ENCODE measurements at places on chromosomes 7 and 10. TPM values are rescaled to one million over a fixed set of nuclear protein-coding genes. Genes with fewer than 3 reads are reported as not detected.

The GDF2 gene
- polyA plus RNA-seq: not detected

The GPR146 gene
- 1.4 TPM for polyA plus RNA-seq

The GALNT11 gene
- 36.8 TPM for polyA plus RNA-seq

The CDNF gene
- 1.5 TPM for polyA plus RNA-seq

The OPN1SW gene
- not detected for polyA plus RNA-seq

The ANXA8L1 gene
- 332 TPM for polyA plus RNA-seq

The MICU1 gene
- 22.5 TPM for polyA plus RNA-seq

The CCNY gene
- polyA plus RNA-seq: 55.5 TPM

The DENND2A gene
- 0.25 TPM for polyA plus RNA-seq

The CHAT gene
- not detected for polyA plus RNA-seq

The SUN3 gene
- polyA plus RNA-seq: 0.16 TPM

The ST8SIA6 gene
- not detected for polyA plus RNA-seq

The FOXI2 gene
- polyA plus RNA-seq: not detected

The TIAL1 gene
- polyA plus RNA-seq: 66.3 TPM

The TMEM139 gene
- polyA plus RNA-seq: 24.8 TPM

The ATRNL1 gene
- polyA plus RNA-seq: 0.06 TPM

The ADIRF gene
- 517 TPM for polyA plus RNA-seq

The SPDYE2B gene
- not detected for polyA plus RNA-seq

The NXPH1 gene
- not detected for polyA plus RNA-seq

The TMEM229A gene
- not detected for polyA plus RNA-seq

The C7orf57 gene
- polyA plus RNA-seq: 1.1 TPM

The MSMB gene
- polyA plus RNA-seq: not detected

The STRIP2 gene
- polyA plus RNA-seq: 8.2 TPM

The NKX1-2 gene
- polyA plus RNA-seq: 3.4 TPM

The TMUB1 gene
- 28.4 TPM for polyA plus RNA-seq

The YAE1 gene
- 19.6 TPM for polyA plus RNA-seq

The VWDE gene
- polyA plus RNA-seq: 1.5 TPM

The ABCC2 gene
- 0.76 TPM for polyA plus RNA-seq

The PRRT4 gene
- 0.26 TPM for polyA plus RNA-seq

The NUTM2D gene
- polyA plus RNA-seq: 1.7 TPM

The NUTM2B gene
- polyA plus RNA-seq: 0.52 TPM

The THNSL1 gene
- 1.3 TPM for polyA plus RNA-seq

The ABCA13 gene
- 1.0 TPM for polyA plus RNA-seq

The ZNF804B gene
- polyA plus RNA-seq: not detected

The EPHB6 gene
- 0.95 TPM for polyA plus RNA-seq

The CCAR1 gene
- polyA plus RNA-seq: 57.3 TPM

The TMEM270 gene
- polyA plus RNA-seq: not detected

The ABCB1 gene
- 0.16 TPM for polyA plus RNA-seq

The PLXDC2 gene
- polyA plus RNA-seq: 13.0 TPM

The TAS2R5 gene
- 0.37 TPM for polyA plus RNA-seq

The LRRN3 gene
- 0.02 TPM for polyA plus RNA-seq

The NYAP1 gene
- 0.09 TPM for polyA plus RNA-seq

The TACR2 gene
- polyA plus RNA-seq: 0.08 TPM

The KIAA1549 gene
- 2.4 TPM for polyA plus RNA-seq

The OR2F1 gene
- not detected for polyA plus RNA-seq

The MYO1G gene
- polyA plus RNA-seq: 0.02 TPM

The GBX1 gene
- polyA plus RNA-seq: not detected

The RBM17 gene
- polyA plus RNA-seq: 22.3 TPM

The MMP21 gene
- not detected for polyA plus RNA-seq

The HOXA1 gene
- polyA plus RNA-seq: 6.0 TPM

The LRRC4 gene
- polyA plus RNA-seq: 0.16 TPM

The PRSS37 gene
- not detected for polyA plus RNA-seq

Measured in mammary epithelial cell (primary cell).